ENCODE measurements at places on chromosomes 5 and 9.

DNA sequence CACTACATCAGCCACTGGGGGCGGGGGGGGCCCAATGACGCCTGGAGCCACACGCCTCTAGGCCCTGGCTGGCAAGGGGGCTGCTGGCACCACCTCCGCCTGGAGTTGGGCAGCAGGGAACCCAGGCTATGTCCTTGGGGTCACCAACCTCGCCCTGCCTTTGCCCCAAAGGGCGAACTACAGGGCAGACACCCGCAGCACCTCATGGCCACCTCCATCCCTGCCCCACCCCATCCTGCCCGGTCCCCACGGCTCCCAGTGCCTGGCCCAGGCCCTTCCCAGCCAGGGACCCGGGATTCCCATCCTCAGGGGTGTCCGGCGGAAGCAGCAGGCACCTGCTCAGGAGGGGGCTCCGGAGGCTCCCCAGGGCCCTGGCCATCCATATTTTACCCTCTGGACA is 37.0 kb downstream of the NACC2 start:
- no peak for DNase-seq

GRCh38 chr5:81241961-81242648 is 9.0 kb downstream of the CKMT2 start:
- DNase-seq = no peak

DNA sequence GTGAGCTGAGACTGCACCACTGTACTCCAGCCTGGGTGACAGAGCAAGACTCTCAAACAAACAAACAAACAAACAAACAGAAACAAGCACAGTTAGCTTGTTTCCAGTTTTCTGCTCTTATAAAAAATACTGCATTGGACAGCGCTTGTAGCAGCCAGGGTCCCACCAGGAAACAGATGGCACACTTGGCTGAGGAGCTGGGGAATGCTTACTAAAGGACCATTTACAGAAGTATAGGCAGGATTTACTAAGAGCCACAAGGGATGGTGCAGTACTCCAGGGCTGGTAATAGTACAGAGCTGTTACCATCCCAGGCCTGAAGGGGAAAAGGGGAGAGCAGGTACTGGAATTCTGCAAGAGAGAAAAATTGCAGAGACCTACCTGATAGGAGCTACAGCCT is 5.2 kb upstream of the ANKS6 start:
- no peak for DNase-seq

DNA sequence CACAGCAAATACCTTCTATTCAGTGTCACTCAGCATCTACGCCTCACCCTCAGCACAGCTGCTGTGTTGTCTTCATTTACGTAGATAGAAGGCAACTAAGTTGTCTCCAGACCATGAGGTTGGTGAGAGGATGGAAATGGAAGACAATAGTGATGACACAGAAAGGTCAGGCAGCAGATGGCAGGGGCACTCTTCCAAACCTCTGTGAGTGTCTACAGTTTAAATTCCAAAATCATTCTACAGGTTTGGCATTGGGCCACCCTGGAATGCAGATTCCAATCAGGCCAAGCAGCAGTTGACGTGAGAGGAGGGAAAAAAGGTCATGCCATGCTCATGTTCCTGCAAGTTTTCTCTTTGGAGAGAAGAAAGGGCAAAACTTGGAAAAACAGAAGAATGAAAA is 68.7 kb upstream of the ADAMTSL1 start:
- DNase-seq = no peak

DNA sequence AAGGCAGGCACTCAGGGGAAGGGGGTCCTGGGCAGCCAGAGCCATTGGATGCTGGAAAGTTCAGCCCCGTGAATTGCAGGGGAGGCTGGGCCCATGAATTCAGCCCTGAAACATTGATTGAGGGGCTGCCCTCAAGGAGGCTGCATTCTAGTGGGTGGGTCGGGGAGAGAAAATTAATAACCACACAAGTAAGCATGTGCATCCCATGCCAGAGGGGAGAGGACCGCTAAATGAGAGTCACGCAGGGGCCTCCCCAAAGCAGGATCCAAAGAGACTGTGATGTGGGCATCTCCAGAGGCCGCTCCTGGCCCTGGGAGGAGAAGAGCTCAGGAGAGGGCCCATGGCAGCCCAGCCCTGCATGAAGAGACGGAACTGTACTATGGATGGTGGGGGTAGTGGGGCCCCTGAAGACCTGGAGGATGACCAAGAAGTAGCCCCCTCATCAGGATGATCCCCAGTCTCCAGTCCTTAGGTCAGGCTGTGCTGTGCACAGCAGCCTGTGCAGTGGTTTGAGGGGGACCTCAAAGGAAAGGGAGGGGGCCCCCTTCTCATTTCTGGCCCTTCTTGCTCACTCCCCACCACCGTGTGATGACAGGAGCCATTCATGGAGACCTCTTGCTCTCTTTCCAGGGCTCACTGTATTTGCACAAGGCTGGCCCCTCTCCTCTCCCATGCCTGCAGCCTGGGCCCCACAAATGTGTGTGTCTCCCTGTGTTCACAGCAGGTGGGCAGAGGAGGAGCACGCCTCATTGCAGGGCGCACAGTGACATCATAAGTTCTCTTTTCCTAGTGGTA is 233.6 kb upstream of the IRX1 start:
- DNase-seq = no peak

DNA sequence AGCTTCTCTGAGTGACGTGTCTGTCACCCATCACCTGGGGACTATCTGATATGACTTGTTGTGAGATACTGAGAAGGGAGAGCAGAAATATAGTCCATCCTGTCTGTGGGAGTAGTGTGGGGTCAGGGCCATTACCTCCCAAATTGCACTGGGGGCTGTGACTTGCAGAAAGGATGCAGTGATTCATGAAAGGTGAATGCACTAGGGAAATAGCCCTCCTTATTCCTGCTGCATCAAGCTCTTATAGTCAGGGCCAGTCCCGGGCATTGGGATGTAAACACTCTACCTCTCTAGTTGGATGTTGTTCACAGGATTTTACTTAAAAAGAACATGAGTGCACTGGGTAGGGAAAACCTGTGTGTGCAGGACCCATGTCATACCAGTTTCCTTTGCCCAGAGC is 124.8 kb downstream of the STK32A start:
- no peak for DNase-seq

- DNase-seq = no peak
Observed at GRCh38 chr9:127650518-127650917, 38.4 kb downstream of the STXBP1 start.

- DNase-seq = no peak
Observed at GRCh38 chr9:5958273-5958672, 57.2 kb downstream of the RANBP6 start.

DNA sequence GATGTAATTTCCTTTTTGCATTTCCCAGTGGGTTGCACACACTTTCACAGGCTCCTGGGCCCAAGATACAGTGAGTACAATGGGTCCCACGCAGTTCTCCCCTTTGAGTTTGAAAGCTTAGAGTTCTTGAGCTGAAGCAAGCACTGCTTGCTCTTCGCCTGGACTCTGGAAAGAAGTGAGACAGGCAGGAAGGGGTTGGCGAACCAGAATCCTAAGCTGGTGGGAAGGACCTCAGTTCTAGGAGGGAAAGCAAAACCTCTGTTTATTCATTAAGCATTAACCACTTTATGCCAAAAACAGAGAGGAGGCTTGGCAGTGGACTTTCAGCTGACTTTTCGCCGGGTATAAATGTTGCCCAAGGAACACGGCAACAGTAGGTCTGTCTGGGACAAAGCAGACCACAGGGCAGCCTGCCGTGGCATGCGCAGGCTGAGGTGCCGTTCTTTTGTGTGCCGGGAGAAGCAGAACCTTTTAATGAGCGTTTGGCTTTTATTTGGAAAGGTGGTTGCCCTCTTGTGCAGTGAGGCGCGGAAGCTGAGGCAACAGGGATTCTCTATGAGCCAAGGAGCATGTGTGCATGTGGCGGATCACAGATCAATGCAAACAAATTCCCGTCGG is 239.9 kb upstream of the PANK3 start:
- DNase-seq = peak; percentile 24

- DNase-seq = no peak
Observed at GRCh38 chr9:4714266-4715016, 26.6 kb downstream of the AK3 start.

- peak; percentile 74 for DNase-seq
Observed at GRCh38 chr5:86617756-86618576, at the start of gene COX7C. Gene COX7C (plus strand): TSS chr5:86617941. CDS start chr5:86618056, 115 bp downstream.

DNA sequence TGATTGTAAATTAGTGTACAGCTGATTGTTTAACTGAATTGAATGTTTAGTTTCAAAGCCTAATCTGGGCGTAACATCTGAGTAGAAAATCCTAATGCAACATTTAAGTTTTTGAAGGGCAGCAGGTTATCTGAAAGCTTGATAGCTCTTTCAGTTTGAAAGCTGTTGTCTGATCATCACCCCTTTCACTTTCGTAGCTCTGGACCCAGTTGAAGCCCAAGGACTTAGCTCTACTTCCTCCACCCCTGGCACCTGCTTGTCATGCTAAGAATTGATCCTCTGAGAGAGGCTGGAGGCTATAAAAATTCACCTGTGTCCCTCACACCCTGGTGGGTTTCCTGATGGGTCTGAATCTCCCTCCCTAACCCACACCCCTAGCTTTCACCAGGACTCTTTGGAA is 86.0 kb downstream of the ZFAND5 start:
- no peak for DNase-seq

DNA sequence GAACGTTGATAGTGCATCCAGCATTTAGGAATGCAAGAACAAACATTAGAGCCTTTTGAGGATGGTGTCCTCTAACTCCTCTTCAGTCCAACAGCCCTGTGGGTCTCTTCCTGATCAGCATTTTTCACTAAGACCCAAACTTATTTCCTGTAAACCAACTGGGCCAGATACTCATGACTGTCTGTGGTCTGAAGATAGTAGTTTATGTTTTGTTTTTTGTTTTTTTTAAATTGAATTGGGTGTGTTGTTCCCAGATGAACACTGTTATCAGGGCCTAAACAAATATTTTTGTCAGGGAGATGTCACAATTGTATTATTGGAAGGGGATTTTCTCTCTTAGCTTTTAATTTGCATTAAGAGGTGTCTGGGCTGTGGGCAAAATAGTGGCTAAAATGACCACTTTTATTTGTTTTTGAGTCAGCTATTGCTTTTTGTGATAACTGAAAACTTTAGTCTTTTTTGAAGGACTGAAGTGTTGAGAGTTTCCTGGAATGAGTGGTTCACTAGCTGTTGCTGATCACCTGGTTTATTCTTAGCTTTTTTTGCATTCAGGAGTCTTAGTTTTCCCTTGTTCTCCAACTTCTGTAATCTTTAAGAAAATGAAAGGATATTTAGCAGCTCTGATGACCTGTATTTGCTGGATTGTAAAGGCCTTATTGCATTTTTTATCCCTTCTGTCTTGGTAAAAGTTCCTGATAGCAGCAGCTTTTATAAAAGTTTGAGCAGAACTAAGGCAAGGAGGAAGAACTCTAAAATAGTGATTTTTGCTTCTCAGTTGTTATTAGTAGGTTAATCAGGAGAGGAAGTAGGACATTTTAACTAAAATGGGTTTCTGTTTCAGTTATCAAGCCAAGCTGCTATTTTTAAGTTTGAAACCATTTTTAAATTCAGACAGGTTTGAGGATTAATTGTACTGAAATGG is 5.5 kb downstream of the MAN2A1 start:
- DNase-seq = no peak

GRCh38 chr9:72462340-72462739 is 59.1 kb upstream of the TMC1 start:
- DNase-seq = no peak

- DNase-seq = no peak
Observed at GRCh38 chr5:72234265-72234700, 85.8 kb downstream of the MRPS27 start.

- DNase-seq = no peak
Observed at GRCh38 chr5:50863534-50864170, 197.2 kb downstream of the PARP8 start.

DNA sequence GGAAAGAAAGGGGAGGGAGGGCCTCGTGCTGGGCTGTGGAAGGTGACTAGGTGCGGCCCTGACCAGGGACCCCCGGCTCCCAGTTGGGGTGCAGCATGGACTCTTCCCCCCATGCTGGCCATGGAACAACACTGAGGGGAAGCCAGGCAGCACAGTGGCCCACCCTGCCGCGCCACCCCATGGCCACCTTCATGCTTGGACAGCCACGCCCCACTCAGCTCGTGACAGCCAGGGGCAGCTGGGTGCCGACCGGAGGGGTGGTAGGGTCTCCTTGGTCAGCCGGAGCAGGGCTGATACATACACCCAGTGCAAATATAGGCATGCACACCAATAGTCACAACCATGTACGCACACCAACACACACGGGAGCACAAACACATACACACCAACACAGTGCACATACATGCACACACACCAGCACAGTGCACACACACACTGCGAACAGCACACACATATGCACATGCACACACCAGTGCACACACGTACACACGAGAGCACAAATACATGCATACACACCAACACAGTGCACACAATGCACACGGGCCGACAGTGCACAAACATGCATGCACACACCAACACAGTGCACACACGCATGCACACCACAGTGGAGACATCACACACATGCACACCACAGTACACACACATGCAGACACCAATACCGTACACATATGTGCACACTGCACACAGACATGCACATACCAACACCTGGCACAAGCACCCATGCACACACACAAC is 8.3 kb downstream of the SOHLH1 start:
- DNase-seq = no peak

DNA sequence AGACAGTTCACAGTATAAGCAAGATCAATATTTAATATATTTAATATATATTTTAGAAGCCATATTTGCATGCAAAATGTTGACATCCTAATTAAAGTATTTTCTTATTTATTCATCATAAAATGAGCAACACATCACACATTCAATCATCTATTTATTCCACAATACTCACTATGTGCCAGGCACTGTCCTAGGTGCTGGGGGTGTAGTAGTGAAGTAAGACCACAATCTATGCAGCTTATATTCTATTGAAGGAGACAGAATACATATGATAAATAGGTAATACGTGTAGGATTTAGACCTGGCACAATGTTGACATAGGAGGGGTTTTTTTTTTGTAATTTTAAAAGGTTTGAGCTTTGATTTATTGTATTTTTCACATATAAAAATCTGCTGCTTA is 63.1 kb downstream of the GRIN3A start:
- DNase-seq = no peak

DNA sequence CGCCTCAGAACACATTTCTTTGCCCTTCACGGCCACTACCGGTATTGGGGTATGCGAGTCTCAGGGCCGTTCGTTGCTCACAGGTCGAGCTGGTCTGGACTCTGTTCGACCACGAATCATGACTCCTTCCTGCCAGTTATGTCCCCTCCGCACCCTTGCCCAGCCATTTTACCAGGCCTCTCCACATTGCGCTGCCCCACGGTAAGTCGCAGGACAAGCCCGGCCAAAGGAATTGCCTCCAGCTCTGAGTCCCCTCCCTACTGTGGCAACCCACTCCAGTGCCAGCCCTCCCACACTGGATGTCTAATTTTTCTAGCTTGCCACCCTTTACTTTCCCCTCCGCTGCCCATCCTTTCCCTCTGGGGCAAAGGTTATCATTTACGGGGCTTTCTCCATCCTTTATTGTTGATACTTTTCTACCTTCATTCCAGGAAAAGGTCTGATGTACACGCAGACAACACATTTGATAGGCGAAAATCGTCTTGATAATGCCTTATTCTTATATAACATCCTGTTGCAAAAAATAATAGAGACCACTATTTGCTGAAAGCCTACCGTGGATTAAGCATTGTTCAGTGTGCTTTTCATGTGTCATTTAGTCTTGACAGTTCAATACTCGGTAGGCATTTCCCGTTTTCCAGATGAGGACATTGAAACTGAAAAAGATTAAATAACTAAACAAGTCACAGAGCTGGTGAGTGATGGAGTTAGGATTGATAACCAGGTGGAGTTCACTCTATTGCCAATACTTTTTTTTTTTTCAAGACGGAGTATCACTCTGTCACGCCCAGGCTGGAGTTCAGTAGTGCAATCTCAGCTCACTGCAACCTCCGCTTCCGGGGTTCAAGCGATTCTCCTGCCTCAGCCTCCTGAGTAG is 958 bp upstream of the HSPA5 start:
- DNase-seq = no peak
